Right renal cortex interstitium (tissue), 3 donors: ENCODE measurements at places on chromosomes 2 and 18. TPM values are rescaled to one million over a fixed set of nuclear protein-coding genes. Genes with fewer than 3 reads are reported as not detected.

The TUBB8B gene
- 0.64 TPM for polyA plus RNA-seq

- no peak for DNase-seq
These were observed 21.7 kb downstream of the CLASP1 start for GRCh38 chr2:121627525-121628050.

DNA sequence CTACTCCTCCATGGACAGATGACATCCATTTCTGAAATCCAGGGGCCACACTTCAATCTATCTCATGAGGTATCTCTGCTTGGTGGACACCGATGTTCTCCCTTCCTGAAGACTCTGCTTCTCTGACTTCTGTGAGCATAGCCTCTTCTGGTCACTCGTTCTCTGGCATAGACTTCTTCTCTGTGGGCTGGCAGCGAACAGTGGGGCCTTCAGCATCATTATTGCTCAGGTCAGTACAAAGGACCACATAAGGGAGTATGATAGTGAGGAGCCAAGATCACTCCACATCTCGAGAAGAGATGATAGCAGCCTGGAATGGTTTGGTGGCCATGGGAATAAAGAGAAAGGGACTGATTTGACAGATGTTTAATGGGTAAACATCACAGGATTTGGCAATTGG lies 8.0 kb upstream of the KCMF1 start:
- DNase-seq: no peak

DNA sequence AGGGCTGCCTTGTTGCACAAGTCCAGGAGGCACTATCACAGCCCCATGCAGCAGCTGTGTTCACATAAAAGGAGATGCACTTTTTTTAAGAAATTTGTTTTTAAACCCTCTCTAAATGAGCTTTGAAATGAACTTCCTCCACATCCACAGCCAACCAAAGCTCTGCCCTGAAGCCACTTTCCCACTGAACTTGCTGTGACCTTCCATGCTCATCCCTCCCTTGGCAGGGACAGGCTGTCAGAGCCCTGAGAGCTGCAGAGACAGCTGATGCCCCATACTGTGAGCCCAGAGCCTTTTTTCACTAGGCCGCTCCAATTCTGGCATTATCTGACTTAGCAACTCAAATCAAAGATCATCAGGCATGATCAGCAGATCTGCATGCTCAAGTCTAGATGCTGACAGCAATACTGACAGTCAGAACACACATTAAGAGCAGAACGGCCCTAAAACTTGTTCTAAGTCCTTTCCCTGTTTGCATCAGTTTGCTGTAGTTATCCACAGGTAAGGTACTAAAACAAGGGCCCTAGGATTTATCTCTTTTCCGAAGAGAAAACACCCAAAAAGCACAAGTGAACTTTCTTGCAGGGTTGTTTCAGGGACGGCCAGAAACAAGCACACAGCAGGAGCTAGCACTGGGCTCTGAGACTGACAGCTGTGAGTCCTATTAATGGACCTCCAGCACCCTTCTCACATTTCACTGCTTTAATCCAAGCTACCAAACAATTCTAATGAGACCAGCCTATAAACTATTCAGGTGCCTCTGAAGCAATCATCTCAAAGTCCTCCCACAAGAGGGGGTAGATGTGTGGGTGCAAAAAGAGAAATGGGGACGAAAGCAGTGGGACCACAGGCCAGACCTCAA lies 34.9 kb downstream of the RNU4ATAC start:
- DNase-seq: no peak

GRCh38 chr18:31230495-31230894 lies 67.8 kb upstream of the DSC1 start:
- DNase-seq: no peak
